Effector memory CD8-positive, alpha-beta T cell (primary cell): ENCODE measurements at places on chromosomes 7 and 10.

DNA sequence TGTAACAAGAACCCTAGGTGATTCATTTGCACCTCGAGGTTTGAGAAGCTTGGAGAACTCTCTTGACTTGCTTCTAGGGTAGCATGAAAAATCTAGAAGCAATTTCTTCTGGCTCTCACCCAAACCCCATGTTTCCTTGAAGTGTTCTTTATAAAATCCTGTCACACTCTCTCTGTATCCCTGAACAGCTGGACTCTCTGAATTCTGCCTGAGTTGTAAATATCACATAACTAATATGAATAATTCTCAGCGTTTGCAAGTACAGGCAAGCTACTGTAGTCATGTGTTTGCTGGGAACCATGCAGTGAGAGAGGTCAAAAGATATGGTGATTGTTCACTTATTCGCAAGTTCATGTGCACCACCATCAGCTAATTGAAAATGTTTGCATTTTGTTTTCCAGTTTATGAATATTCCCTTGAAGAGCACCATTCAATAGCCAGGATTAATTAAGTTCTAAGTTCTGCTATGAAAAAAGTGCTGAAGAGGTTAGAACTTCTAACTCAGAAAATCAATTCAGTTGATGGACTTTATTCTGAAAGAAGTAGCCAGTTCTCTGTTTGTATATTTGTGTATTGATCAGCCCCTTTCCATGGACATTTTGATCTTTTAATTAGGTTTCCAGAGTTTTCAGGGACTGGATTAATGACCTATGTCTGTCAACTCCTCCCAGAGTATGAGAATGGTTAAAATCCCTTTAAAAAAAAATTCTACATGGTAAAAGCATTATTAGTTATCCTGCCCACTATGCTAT is 243.0 kb downstream of the PLXDC2 start:
- H3K4me3 ChIP-seq: no peak overlapping the region
- H3K4me1 ChIP-seq: no peaks in the 10 kb centered on the region
- peaks cover 4% of the 10 kb centered on the region for H3K36me3 ChIP-seq
- H3K27ac ChIP-seq: no peak overlapping the region

- H3K4me3 ChIP-seq: no peak overlapping the region
- no peaks in the 10 kb centered on the region for H3K27me3 ChIP-seq
- H3K4me1 ChIP-seq: no peaks in the 10 kb centered on the region
- DNase-seq: no peak
- H3K36me3 ChIP-seq: no peaks in the 10 kb centered on the region
Measured at GRCh38 chr7:140506788-140507464, 27.6 kb upstream of the MKRN1 start.

- no peak for DNase-seq
- peak overlapping the region; percentile 19 for H3K27ac ChIP-seq
- no peaks in the 10 kb centered on the region for H3K27me3 ChIP-seq
- H3K4me1 ChIP-seq: no peaks in the 10 kb centered on the region
- no peaks in the 10 kb centered on the region for H3K36me3 ChIP-seq
Measured at GRCh38 chr10:5575482-5576153, 50.9 kb downstream of the CALML3 start.

GRCh38 chr7:29588900-29589696 is 25.5 kb downstream of the PRR15 start:
- H3K4me1 ChIP-seq: peaks cover 4% of the 10 kb centered on the region
- DNase-seq: no peak
- H3K27me3 ChIP-seq: peaks cover 10% of the 10 kb centered on the region
- H3K4me3 ChIP-seq: no peak overlapping the region
